ENCODE measurements at places on chromosomes 7 and 10.

DNA sequence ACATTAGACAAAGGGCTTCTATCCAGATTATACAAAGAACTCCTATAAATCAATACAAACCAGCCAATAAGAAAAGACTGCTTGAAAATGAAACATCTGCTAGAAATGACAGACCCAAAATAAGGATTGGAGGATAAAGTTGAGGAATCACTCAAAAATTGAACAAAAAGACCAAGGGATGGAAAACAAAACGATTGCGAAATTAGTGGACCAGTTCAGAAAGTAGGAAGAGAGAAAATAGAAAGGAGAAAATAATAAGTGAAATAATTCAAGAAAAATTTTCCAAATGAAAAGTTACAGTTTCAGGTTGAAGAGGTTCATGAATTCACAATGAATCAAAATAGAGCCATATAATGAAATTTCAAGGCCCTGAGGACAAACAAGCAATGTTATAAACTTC lies 115.8 kb upstream of the CTBP2 start:
- DNase-seq, result no peak

- DNase-seq, result no peak
Measured at GRCh38 chr7:39623732-39624441, 515 bp downstream of the RALA start.

DNA sequence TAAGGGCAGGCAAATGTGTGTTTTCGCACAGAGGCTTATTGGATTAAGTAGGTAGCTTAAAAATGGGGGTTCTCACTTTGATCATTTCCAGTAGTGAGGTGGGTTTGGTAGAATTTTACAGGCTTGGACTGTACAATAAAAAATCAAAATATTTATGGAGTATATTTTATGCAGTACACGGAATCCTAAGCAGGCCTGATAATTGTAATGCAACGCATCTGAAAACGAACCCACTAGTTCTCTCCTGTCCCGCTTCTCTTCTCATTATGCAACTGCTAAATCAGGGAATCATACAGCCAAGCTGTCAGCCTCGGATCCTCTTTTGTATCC lies 377 bp upstream of the POLR1F start:
- no peak for DNase-seq

DNA sequence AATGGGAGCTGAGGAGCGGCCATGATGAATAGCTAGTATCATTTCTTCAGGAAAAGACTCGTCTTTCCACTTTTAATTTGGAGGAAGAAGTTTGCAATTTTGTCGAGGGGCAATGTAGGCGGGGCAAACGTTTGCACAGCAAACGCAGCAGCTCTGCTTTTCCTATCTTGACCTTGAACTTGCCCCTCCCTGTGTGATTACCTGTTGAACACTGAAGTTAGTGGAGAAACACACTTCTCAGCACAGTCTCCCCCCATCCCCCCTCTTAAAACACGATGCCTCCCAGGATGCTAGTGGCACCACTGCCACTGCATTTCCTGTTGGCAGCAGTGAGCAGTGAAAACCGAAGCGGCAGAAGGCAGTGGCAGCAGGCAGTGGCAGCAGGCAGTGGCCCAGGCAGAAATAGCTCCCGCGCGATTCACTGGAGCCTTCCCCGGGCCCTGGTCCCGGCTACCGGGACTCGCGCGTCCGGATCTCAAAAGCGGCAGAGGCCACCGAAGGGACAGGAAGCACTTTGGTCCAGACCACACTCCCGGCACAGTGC lies at the start of gene EPDR1:
EPDR1 (plus strand) TSS at position 336 of the 544 bp plus-strand sequence. CDS start 300 bp downstream, outside the sequence.
- no peak for DNase-seq

DNA sequence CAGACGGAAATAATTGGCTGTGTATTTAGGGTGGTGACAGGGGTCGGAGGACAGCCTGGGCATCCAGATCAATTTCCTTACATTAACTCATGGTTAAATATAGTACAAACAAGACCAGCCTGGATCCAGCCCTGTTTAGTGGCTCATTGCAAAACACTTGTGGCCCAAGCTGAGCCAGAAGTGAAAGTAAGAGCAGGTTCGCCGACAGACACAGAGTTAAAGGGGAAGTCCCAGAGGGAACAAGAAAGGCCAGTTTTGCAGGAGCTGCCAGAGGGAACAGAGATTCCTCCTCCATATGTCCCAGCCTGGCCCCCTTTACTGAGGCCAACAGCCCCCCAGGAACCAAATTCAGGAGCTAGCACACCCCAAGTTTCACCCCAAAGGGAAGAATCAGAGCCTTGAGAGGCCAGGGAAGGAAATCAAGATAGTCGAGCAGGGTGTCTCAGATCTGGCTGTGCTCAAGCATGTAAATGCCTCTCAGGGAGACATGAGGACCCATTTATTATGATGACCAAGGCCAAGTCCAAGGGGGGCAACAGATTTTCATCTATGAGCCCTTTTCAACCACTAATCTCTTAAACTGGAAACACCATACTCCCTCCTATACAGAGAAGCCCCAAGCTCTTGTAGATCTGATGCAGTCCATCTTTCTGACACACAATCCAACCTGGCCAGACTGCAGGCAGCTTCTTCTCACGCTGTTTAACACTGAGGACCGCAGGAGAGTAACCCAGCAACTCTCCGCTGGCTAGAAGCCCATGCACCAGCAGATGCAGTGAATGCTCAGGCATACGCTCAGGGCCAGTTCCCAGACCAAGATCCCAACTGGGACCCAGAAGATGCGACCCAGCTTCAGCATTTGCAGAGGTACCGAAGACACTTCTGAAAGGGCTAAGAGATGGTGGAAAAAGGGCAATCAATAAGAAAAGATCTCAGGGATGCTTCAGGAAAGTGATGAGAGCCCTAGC lies 15.9 kb upstream of the ADCK2 start:
- DNase-seq, result no peak

DNA sequence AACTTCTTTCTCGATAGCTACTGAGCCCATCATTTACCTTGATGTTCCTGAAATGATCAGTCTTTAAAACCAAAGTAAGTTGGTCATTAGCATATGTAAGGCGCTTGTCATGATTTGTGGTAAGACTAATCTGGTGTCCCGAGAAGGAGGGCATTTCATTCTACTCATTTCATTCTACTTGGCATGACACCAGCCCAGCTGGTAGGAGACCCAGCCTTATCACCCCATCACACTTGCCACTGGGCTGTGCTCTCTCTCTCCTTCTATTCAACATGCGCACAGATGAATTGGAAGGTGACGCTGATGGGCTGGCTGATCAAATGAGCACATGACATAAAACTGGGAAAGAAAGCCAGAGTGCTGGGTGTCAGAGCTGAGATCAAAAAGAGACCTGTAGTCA lies 65.7 kb downstream of the CRTAC1 start:
- DNase-seq, result no peak

DNA sequence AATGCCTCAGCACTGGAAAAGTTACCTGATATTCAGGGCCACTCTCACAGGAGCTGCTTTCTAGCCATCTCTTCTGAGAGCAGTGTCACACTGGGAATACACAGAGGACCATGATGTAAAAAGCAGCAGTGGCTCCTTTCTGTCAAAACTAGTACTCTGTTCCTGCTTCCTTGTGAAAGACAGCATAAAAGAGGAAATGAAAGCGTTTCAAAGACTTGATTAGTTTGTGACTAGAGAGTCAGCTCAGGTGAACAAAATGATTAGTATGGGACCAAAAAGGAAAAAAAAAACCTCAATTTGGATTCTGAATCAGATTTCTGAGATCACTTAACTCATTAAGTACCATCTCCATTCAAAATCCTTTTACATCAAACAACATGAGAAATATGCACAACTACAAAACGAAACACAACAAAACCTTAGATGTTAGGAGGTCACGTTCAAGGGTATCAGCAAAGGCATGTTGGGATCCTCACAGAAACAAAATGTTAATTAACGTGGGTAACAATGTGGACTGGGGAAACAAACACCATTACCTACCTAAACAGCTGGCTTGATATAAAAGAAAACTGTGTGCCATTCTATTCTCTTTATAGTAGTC lies 103.7 kb downstream of the MACC1 start:
- DNase-seq, result no peak

DNA sequence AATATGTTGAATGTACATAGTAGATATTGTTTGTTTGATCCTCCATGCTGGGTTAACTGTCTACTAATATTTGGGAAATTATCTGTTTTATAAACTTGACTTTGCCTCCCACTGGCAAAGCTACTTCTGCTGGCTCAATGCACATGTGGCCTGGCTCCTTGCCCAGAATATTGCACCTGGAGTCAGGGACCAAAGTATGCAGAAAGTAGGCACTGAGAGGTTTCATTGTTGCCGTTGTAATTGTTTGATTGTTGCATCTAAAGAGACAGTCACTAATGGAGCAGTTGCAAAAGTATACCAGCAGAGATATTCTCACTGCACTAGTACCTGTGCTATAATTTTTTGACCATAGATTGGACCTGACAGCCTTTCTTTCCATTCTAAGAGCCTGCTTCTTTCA lies 137.8 kb upstream of the CNTNAP2 start:
- no peak for DNase-seq

GRCh38 chr10:50333872-50334271 lies 82.6 kb upstream of the ASAH2 start:
- no peak for DNase-seq

DNA sequence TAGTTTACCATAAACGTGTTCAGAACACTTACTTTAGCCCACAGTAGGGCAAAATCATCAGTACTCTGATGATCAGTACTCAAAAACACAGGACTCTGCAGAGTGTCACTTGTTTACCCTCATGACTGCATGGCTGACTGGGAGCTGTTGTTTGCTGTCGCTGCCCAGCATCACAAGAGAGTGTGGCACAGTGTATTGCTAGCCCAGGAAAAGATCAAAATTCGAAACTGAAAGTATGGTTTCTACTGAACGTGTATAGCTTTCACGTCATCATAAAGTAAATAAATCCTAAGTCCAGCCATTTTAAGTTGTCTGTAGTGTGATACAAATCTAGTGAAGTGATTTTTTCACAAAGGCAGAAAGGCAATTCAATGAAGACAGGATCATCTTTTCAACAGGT lies 184.6 kb downstream of the RAMP3 start:
- DNase-seq, result no peak

DNA sequence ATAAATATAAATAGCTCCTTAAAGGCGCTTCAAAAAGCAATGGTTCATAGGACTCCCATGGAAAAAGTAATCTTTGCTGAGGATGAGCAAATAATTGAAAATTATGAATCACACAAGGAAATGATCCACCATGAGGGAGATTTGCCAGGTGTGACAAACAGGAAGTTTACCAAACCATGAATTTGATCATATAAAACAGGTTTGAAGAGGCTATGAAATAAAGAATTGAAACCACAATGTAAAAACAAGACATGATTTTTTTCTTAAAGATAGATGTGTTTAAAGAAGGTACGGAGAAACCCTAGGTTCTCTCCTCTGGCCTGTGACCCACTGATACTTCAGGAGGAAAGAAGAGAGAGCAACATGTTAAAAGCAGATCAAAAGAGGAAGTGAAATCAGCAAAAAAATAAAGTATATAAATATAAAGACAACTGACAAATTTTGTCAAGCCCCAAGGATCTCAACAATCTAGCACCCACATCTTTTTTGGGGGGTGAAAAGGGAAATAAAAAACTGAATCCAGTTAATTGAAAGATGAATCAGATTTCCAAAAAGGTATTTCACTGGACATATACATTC lies 111.3 kb upstream of the ASAH2 start:
- no peak for DNase-seq

DNA sequence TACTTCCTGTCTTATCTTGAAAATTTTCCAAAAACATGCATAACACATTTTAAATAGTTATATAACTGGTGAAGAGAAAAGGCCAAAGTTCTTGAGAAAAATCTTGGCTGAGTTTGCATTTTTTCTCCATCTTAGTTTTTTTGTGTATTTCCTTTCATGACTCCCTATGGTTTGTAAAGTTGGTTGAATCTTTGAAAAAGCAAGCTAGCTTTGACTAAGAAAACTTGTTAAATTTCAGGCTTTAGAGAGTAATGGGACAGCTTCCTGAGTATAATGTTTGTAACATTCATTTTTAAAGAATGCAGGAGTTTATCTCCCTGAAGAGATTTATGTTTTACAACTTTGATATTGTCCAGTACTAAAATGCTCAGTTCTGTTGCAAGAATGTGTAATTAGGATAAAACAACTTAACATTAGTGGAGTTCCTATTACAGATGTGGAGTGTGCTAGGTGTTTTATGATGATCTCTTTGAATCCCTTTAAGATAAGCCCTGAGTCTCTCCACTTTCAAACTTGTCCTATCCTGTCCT lies 11.1 kb upstream of the HERPUD2 start:
- DNase-seq, result no peak

DNA sequence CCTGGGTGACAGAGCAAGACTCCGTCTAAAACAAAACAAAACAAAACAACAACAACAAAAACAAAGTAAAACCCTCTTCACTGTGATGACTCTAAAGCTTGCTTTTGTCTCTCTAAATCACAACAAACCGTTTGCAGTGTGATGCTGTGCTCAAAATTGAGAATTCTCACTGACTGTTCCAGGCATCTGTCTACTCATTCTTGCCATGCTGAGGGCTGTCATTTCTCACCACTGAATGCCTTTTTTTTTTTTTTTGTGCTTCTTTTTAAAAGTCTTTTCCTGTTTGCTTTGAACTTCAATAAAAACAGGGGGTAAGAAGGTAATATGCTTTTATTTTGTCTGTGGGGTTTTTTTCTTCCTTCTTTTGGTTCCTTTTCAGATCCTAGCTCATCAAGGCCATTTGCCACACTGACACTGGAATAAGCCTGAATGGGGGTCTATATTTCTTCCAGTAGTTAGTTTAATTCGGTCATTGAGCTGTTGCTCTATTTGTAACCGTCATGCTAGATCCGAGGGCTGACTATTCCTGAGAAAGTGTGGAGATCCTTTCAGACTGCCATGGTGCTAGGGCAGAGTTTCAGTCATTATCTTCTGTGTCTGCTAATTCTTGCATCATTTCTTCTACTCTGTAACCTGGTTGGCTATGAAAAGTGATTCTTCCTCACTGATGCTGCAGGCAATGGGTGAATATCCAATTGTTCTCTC lies 10.6 kb downstream of the FAS start:
- no peak for DNase-seq

DNA sequence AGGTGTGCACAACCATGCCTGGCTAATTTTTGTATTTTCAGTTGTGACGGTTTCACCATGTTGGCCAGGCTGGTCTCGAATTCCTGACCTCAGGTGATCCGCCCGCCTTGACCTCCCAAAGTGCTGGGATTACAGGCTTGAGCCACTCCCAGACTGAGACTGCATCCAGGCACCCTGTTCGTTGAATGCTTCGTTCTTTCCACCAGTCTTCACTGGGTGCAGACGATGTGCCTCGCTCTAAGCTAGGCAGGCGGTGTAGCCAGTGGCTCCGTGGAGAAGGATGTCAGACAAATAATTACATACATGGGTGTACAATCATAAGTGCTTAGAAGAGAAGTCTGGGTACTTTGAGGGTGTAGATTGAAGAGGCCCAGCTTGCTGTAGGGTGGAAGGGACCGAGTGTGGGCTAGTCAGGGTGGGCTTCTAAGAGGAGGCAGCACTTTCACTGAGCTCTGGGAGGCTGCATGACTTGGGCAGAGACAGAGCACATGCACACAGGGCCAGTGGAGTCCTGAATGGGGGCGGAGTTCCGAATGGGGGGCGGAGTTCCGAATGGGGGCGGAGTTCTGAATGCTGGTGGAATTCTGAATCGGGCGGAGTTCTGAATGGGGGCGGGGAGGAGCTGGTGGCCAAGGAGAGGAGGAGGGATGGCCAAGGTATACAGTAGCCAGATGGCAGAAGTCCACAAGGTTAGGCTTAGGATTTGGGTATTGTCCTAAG lies 74.3 kb downstream of the COL26A1 start:
- DNase-seq, result no peak

- DNase-seq, result no peak
Measured at GRCh38 chr10:43700306-43700705, 51.6 kb upstream of the ZNF32 start.

GRCh38 chr10:1171182-1171581 lies 115.0 kb downstream of the WDR37 start:
- no peak for DNase-seq

Measured in AG04449 (cell line).